ENCODE measurements at places on chromosomes 4 and X.

- DNase-seq, result no peak
Measured at GRCh38 chr4:110287130-110287529, 88.7 kb upstream of the ELOVL6 start.

- no peak for DNase-seq
Measured at GRCh38 chr4:79298027-79298426, 27.8 kb downstream of the NAA11 start.

DNA sequence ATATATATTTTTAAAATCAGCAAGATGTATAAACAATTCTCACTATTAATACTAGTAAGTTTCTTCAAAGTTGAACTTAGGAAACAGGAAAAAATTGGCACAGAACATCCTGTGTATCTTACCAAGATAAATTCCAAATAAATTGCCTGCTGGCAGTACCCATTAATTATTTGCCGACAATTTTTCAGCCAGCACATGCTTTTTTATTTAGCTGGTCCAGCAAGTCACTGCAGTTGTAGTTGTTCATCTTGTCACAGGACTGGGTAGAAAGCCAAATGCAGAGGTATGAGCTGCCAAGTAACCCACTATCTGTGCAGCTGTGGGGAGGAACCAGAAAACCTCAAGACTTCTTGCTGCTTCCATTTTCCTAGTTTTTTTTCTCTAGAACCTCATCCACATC, 113.4 kb downstream of the PACRGL start:
- no peak for DNase-seq

GRCh38 chr4:101028886-101029285, 318.4 kb downstream of the PPP3CA start:
- no peak for DNase-seq

- no peak for DNase-seq
Measured at GRCh38 chrX:85052636-85053343, 49.1 kb downstream of the APOOL start.

GRCh38 chr4:55612341-55612740, 20.3 kb upstream of the PDCL2 start:
- no peak for DNase-seq

GRCh38 chr4:3516061-3516835, 16.0 kb downstream of the LRPAP1 start:
- no peak for DNase-seq

GRCh38 chr4:139668036-139668435, 2.4 kb downstream of the MGST2 start:
- DNase-seq, result no peak

GRCh38 chr4:42404001-42404400, 6.7 kb downstream of the SHISA3 start:
- no peak for DNase-seq

DNA sequence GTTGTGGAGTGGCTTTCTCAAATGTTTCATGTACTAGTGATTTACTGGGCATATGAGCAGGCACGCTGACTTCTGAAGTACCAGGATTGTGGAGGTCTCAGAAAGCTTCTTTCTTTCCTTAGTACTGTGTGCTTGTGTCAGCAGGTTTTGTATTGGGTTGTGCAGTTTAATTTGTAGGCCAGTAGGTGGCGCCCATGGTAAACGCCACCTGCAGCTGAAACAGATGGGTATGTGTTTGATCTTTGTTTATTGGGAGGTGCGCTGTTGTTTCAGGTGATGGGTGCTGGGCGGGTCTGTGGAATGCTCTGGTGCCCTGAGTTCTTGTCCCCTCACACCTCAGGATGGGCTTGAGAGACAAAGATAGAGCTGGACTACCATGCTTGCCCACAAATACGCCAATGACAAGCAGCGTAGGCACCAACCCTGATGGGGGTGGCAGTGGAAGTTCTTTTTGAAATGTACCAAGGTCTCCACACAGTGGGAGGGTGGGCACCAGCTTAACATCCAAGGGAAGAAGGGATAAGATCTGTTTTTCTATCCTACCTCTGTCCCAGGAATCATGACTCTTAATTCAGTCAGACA, 141.5 kb downstream of the RPS6KA6 start:
- DNase-seq, result peak; percentile 49

GRCh38 chr4:1244978-1245471, 3.9 kb downstream of the CTBP1 start:
- no peak for DNase-seq

GRCh38 chrX:7620560-7620959, 222.4 kb upstream of the VCX start:
- DNase-seq, result no peak

DNA sequence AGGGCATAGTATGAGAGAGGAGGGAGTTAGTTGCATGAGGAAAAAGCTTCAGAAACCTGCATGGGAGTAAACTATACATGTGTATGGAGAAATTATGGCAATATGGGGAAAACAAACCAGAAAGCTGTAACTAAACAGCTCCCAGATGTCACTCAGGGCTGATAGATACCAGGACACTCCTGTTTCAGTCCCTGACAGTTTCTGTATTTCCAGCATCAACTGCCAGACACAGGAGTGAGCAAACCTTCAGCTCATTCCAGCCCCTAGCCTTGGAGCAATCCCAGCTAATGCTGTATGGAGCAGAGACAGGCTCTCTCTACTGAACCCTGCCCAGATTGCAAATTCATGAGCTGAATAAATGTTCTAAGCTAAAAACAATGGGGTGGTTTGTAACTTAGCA, 382.9 kb upstream of the MAGEB18 start:
- DNase-seq, result no peak

GRCh38 chr4:69617083-69617694, 22.3 kb downstream of the UGT2A2 start:
- DNase-seq, result no peak

Data from CD4-positive, CD25-positive, alpha-beta regulatory T cell (primary cell).